Neural progenitor cell (in vitro differentiated cells): ENCODE measurements at places on chromosomes 1 and 21.

GRCh38 chr1:2583871-2584351 is 2.7 kb upstream of the PRXL2B start:
- peaks cover 22% of the 10 kb centered on the region for H3K4me1 ChIP-seq
- no peaks in the 10 kb centered on the region for H3K27me3 ChIP-seq
- no peaks in the 10 kb centered on the region for H3K36me3 ChIP-seq
- H3K27ac ChIP-seq: no peak overlapping the region

GRCh38 chr1:158809862-158810261 is 21.3 kb upstream of the MNDA start:
- H3K27me3 ChIP-seq: no peaks in the 10 kb centered on the region
- H3K27ac ChIP-seq: no peak overlapping the region
- no peak overlapping the region for H3K4me3 ChIP-seq
- no peaks in the 10 kb centered on the region for H3K36me3 ChIP-seq

- H3K27me3 ChIP-seq: no peaks in the 10 kb centered on the region
- no peak overlapping the region for H3K27ac ChIP-seq
- no peak for DNase-seq
- H3K36me3 ChIP-seq: no peaks in the 10 kb centered on the region
These were observed 55.6 kb downstream of the KLHDC7A start for GRCh38 chr1:18536356-18536755.

- H3K27ac ChIP-seq: no peak overlapping the region
- no peaks in the 10 kb centered on the region for H3K4me1 ChIP-seq
- DNase-seq: peak; percentile 51
- no peaks in the 10 kb centered on the region for H3K36me3 ChIP-seq
- no peaks in the 10 kb centered on the region for H3K27me3 ChIP-seq
- H3K4me3 ChIP-seq: no peak overlapping the region
These were observed 302.4 kb downstream of the PTGER3 start for GRCh38 chr1:70745199-70745598.

DNA sequence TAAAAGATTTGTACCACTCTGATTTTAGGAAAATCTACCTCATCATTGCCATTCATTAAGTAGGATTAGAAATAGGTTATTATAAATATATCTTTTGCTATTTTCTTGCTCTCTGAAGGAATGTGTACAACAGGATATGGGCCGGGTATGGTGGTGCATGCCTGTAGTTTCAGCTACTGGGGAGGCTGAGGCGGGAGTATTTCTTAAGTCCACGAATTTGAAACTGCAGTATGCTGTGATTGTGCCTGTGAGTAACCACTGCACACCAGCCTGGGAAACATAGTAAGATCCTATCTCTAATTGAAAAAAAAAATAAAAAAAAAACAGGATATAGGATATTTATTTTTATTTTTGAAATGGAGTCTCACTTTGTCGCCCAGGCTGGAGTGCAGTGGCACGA is 50.0 kb downstream of the CLIC4 start:
- H3K4me3 ChIP-seq: no peak overlapping the region
- H3K27ac ChIP-seq: no peak overlapping the region
- no peak for DNase-seq
- peaks cover 12% of the 10 kb centered on the region for H3K36me3 ChIP-seq
- H3K27me3 ChIP-seq: no peaks in the 10 kb centered on the region

GRCh38 chr1:185393815-185394214 is 76.8 kb upstream of the IVNS1ABP start:
- H3K27me3 ChIP-seq: no peaks in the 10 kb centered on the region
- H3K4me1 ChIP-seq: no peaks in the 10 kb centered on the region
- no peaks in the 10 kb centered on the region for H3K36me3 ChIP-seq
- H3K4me3 ChIP-seq: no peak overlapping the region
- H3K27ac ChIP-seq: no peak overlapping the region

DNA sequence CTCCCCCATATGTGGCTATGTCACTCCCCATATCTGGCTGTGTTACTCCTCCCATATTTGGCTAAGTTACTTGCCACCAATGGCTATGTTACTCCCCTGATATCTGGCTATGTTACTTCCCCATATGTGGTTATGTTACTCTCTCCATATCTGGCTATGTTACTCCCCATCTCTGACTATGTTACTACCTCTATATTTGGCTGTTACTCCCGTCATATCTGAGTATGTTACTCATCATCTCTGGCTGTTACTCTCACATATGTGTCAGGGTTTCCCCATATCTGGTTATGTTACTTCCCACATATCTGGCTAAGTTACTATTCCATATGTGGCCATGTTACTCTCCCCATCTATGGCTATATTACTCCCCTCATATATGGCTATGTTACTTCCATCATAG is 50.3 kb upstream of the MAP10 start:
- DNase-seq: no peak
- no peak overlapping the region for H3K27ac ChIP-seq
- no peaks in the 10 kb centered on the region for H3K36me3 ChIP-seq
- H3K4me1 ChIP-seq: peaks cover 13% of the 10 kb centered on the region
- H3K4me3 ChIP-seq: no peak overlapping the region
- no peaks in the 10 kb centered on the region for H3K27me3 ChIP-seq

DNA sequence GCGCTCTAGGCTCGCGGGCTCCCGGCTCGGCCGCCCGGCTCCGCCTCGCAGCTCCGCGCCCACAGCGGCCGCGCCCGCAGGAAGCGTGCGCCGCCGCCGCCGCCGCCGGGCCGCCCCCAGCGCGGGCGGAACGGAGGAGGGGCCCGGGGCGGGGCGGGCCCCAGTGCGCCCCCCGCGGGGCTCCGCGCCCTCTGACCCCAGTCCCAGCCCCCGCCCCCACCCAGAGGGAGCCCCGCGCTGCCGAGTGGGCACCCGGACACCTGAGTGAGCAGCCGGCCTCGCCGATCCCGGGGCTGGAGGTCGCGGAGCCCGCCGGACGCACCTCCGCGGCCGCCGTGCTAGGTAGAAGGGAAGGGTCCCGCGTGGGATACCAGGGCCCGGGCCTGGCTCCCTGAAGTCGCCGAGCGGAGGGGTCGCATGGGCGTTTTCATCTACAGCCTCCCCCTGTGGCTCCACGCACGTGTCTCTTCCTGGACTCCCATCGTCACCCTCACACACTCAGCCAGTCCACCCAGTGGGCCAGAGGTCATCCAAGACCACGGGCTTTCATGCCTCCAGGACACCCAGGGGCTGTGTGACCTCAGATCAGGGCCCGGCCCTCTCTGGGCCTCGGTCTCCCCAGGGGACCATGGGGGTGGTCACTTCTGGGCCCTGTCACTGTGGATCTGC is at the start of gene SDC3:
TSS of gene SDC3 (minus strand) at position 63 of the 669 bp plus-strand sequence. CDS start 172 bp downstream, outside the sequence.
- H3K36me3 ChIP-seq: no peaks in the 10 kb centered on the region
- peak within 1 kb of the TSS; percentile 85 for H3K4me3 ChIP-seq
- DNase-seq: peak; percentile 85

DNA sequence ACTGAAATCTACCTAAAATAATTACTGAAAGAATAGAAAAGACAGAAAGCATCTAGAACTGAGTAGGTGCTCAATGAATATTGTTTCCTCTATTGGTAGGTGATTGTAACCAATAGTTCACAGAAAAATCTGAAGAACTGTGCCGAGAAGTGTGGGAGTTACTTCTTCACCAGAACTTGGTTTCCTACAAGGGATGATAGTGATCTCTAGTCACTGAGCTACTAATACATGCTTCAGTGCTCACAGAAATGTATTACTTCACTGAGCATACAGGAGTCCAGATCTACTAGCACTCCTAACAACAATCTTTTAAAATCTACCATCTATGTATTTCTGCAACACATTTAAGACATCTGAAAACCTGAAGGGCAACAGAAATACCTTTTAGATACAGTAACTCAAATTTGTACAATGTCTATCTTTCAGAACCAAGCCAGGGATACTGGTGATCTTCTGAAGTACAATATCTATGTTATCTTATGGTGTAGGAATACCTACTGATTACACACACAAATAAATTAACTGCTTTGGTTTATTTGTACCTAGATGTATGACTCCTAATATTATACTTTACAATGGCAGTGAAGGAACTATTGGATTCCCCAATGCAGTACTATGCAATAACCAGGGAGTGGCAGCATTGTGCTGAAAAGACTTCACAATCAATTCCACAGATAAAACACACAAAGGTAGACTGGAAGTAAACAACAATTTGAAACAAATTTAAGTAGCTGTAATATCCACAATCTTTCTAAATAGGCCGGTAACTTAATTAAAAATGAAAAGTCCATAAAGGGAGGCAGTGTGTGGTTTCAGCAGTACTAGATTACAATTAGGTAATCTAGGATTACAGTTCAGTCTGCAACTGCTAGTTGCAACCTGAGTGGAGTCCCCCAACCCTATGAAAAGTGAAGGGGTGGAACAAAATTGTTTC is 243.0 kb downstream of the SLC45A1 start:
- peak overlapping the region; percentile 48 for H3K27ac ChIP-seq
- H3K4me1 ChIP-seq: peaks cover 4% of the 10 kb centered on the region
- H3K27me3 ChIP-seq: no peaks in the 10 kb centered on the region
- DNase-seq: peak; percentile 67

- no peaks in the 10 kb centered on the region for H3K36me3 ChIP-seq
- H3K4me3 ChIP-seq: no peak overlapping the region
- no peak for DNase-seq
These were observed 2.8 kb downstream of the DDOST start for GRCh38 chr1:20658166-20658915.

DNA sequence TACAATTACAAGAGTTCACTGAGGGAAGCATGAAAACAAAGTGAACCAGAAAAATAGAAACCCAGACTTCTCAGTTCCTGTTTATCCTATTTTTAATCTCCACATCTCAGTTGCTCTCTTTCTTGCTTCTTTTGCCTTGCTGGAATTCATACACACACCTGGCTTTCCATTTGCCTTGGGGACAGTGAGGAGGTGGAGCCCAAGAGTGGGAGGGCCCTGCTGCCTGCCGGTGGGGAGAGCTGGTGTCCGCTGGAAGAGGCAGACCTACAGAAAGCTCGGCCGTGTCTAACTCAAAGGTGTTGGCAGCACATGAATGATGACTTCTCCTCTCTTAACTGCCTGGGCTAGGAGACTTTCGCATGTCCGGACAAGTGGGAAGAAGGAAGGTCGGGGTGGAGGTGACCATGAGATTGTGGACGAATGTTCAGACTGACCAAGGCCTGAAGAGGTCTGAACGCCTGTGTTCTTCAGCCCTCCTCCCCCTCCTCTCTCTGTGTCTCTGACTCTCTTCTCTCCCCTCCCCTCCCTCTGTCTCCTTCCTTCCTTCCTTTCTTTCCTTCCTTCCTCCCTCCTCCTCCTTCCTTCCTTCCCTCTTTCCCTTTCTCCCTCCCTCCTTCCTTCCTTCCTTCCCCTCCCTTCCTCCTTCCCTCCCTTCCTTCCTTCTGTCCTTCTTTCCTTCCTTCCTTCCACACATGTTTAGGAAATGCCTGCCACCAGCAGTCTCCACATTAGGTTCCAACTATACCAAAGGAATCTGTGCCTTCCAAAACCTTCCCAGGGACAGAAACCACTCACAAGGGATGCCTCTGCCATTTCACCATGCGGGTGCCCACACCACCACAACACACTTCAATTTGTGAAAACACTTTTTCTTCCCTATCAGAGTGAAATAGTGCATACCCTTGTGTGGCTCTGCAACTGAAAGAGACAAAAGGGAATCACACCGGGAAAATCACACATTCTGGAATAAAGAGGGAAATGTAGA is 157.3 kb upstream of the RUNX1 start:
- no peak overlapping the region for H3K4me3 ChIP-seq
- DNase-seq: no peak
- H3K27me3 ChIP-seq: no peaks in the 10 kb centered on the region
- no peaks in the 10 kb centered on the region for H3K4me1 ChIP-seq
- H3K27ac ChIP-seq: no peak overlapping the region

- peak overlapping the region; percentile 55 for H3K27ac ChIP-seq
- H3K4me1 ChIP-seq: peaks cover 13% of the 10 kb centered on the region
- H3K4me3 ChIP-seq: peak overlapping the region; percentile 8
- no peaks in the 10 kb centered on the region for H3K36me3 ChIP-seq
- H3K27me3 ChIP-seq: no peaks in the 10 kb centered on the region
These were observed 58.5 kb downstream of the EIF4G3 start for GRCh38 chr1:21118167-21118566.

- H3K36me3 ChIP-seq: no peaks in the 10 kb centered on the region
- H3K27ac ChIP-seq: no peak overlapping the region
- DNase-seq: no peak
- H3K4me3 ChIP-seq: no peak overlapping the region
- no peaks in the 10 kb centered on the region for H3K27me3 ChIP-seq
These were observed 253.5 kb upstream of the C1orf174 start for GRCh38 chr1:4153571-4153970.

GRCh38 chr1:113256348-113256729 is 134.0 kb upstream of the MAGI3 start:
- H3K27me3 ChIP-seq: no peaks in the 10 kb centered on the region
- peak overlapping the region; percentile 33 for H3K27ac ChIP-seq
- H3K4me1 ChIP-seq: peaks cover 59% of the 10 kb centered on the region

GRCh38 chr1:65206836-65207235 is 58.8 kb downstream of the AK4 start:
- no peaks in the 10 kb centered on the region for H3K27me3 ChIP-seq
- H3K27ac ChIP-seq: no peak overlapping the region
- H3K36me3 ChIP-seq: no peaks in the 10 kb centered on the region
- no peaks in the 10 kb centered on the region for H3K4me1 ChIP-seq
- H3K4me3 ChIP-seq: no peak overlapping the region
- no peak for DNase-seq

DNA sequence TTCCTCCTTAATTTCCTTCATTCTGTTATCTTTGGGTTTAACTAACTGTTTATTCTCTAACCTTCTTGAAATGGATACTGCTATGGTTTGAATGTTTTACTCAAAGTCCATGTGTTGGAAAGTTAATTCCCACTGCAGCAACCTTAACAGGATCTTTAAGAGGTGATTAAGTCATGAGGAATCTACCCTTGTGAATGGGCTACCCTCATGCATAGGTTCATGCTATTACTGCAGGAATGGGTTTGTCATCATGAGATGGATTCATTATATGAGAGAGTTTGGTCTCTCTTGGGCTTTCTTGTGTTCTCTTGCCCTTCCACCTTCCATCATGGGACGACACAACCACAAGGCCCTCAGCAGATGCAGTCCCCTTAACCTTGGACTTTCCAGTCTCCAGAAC is 516.9 kb downstream of the ADGRL2 start:
- no peak overlapping the region for H3K4me3 ChIP-seq
- no peak for DNase-seq
- no peak overlapping the region for H3K27ac ChIP-seq

DNA sequence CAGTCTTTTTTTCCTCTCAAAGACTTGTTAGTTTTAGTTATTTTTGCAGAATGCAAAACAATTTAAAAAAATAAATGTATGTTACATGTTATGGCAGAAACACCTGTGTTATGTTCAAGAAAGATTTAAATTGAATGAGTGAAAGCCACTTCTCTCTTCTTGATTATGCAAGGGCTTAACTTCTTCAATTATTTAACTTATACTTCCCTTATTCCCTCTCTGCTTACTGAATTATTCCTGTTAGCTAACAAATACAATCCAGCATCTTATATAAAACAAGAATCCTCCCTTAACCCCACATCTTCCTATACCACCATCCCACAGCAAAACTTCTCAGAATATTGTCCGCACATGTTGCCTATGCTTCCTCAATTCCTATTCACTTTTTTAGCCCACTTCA is 10.7 kb upstream of the FCER1A start:
- H3K4me1 ChIP-seq: no peaks in the 10 kb centered on the region
- H3K27me3 ChIP-seq: no peaks in the 10 kb centered on the region
- H3K27ac ChIP-seq: no peak overlapping the region
- no peak overlapping the region for H3K4me3 ChIP-seq
- peaks cover 3% of the 10 kb centered on the region for H3K36me3 ChIP-seq
- DNase-seq: no peak

GRCh38 chr1:108585313-108585712 is 25.4 kb downstream of the EEIG2 start:
- DNase-seq: no peak
- H3K27ac ChIP-seq: no peak overlapping the region
- no peaks in the 10 kb centered on the region for H3K4me1 ChIP-seq
- no peaks in the 10 kb centered on the region for H3K36me3 ChIP-seq
